ENCODE measurements at places on chromosomes 5 and 9.

GRCh38 chr9:38228331-38229103 lies 159.5 kb upstream of the SHB start:
- no peak for DNase-seq

DNA sequence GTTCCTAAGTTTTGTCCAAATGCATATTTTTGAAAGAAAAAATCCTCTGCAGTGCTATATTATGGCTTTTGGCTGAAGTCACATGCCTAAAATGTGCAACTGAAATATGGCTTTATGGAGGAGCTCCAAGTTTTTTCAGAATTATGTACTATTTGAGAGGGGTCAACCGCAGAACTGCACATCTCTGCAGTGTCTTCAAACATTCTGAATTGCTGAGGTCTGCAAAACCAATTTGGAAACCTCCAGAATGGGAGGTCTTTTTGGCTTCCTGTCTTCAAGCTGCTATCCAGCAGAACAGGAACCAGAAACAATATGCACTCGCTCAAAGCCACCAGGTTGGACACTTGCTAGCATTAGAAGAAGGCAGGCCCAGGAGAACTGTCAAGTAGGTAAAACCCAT lies 376.0 kb upstream of the PAPPA start:
- DNase-seq = no peak

DNA sequence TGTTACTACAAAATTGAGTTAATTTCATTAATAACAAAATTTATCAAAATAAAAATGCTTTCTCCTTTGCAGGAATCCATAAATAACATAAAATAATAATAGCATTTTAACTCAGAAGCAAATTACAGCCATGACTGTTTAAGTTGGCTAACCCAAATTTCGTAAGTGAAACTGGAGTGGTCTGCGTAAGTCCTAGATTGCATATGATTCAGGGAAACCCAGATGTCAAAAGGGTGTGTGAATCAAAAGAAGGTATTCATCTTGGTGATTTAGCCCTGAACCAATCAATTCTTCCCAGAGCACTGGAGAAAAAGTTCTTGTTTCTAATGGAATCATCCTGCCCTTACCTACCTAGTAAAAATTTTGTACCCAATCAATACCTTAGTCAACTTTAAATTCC lies 547.6 kb downstream of the RAB3C start:
- no peak for DNase-seq

- DNase-seq = no peak
Measured at GRCh38 chr9:4079906-4080305, 220.0 kb downstream of the GLIS3 start.

DNA sequence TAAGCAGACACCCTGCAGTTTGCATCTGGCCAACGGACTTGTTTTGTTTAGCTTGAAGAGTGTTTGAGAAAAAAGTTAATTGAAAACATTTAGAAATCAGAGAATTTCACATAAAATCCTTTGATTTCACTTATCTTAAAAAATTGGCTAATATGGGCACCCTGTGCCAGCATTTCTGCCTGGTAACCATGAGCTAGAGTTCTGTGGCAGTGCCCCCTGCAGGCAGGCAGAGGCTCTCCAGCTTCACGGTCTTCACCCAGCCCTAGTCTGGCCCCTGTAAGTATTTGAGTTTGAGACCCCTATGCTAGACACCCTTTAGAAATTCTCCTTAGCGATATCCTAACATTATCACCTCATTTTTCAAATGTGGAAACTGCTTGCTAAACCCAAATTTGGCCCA lies 18.8 kb upstream of the FANCC start:
- DNase-seq = no peak

- no peak for DNase-seq
Measured at GRCh38 chr5:174777583-174777982, 53.2 kb downstream of the MSX2 start.

DNA sequence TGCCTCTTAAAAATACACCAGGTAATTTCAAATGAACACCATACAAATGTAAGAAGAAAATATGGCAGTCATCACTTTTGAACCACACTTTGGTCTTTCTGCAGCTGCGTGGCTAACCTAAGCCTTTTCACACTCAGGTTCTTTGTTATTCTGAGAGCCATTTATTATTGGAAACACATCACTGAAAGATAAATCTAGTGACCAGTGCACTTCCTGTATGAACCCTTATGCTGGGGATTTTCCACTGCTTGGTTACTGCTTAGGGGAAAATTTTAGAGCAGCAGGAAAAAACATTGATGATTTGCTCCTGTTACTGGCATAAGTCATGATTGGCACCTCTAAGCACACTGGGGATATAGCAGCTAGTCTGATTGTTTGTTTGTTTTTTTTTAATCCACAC lies 58.6 kb upstream of the RANBP3L start:
- no peak for DNase-seq

DNA sequence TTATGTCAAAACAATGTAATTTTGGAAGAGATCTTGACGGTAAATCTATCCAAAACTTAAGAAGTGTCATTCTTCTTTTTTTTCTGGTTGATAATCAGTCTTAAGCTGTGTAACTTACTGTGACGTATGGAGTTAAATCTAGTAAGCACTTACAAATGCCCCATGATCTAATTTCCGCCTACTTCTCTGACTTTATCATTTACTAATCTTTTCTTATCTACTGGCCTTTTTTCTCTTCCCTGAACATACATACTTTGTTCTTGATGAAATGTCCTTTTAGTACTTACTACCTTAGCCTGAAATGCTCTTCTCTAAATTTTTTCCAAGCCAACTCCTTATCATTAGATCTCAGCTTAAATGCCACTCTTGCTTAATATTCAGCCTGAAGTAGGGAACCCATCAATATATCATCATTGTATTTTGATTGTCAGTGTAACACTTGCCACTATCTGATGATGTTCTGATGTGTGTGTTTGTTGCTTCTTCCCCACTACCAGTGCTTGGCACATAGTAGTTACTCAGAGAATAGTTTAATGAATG lies 27.6 kb downstream of the AP3S1 start:
- no peak for DNase-seq

DNA sequence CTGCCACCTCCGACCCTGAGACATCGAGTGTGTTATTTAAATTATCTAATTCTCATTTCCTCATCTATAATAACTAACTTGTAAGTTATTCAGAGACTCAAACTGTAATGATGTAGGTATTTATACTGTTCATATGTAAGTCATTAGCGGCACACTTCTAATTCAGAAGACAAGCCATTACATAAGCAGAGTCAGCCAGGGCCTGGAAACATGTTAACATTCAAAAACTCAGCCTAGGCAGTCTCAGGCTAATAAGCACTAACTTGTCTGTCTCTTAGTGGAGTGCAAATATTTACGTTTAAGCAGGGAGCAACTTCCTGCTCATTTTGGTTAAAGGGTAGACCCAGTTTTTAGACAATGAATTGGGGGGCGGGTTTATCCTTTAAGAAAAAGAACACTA lies 598.4 kb downstream of the ACTL7B start:
- DNase-seq = no peak

GRCh38 chr9:92963831-92964606 lies 16.7 kb downstream of the FGD3 start:
- peak; percentile 69 for DNase-seq

DNA sequence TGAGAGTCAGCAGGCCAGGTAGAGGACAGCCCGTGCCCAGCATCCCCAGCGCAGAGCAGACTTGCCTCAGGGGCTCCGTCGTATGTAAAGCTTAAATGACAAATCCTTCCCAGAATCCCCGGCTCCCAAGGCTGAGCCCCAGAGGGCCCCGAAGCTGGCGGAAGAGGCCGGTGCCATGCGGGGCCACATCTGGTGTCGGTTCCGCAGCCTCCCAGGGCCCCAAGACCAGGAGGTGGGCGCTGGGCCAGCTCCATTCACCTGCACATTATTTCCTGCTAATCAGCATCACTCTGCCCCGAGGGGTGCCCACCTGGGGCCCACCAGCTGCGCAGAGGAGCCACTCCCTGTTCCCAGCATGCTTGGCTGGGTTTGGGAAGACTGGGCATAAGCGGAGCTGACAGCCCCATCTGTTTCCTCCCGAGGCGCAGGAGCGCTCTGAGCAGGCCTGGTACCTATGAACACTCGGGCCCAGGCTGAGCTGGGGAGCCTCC lies 124.0 kb upstream of the PPP1R26 start:
- DNase-seq = no peak

- DNase-seq = no peak
Measured at GRCh38 chr9:98992107-98992884, 48.6 kb downstream of the COL15A1 start.

DNA sequence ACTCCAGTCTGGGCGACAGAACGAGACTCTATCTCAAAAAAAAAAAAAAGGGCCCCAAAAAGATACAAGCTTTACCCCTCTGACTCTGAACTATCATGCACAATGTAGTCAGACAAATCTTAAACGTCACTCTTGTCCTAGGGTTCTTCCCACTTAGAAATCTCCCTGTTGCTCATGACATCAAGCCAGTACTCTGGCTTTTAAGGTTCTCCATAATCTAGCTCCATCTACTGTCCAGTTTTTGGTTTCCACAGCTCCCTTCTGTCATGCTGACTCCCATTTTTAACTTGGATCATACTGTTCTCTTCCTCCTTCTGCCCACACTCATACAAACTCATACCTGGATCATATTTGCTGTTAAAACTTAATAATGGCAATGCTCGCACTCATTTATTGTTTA lies 156.7 kb upstream of the TLX3 start:
- DNase-seq = no peak
